IMR-90 (cell line): ENCODE measurements at places on chromosomes 5 and 9. TPM values are rescaled to one million over a fixed set of nuclear protein-coding genes. Genes with fewer than 3 reads are reported as not detected.

GRCh38 chr5:173734716-173735115, 118.3 kb upstream of the BOD1 start:
- DNase-seq = no peak

The SCGB3A2 gene
- not detected in 2 replicates for total RNA-seq

The SNX24 gene
- total RNA-seq = 13.8 and 21.7 TPM in 2 replicates

DNA sequence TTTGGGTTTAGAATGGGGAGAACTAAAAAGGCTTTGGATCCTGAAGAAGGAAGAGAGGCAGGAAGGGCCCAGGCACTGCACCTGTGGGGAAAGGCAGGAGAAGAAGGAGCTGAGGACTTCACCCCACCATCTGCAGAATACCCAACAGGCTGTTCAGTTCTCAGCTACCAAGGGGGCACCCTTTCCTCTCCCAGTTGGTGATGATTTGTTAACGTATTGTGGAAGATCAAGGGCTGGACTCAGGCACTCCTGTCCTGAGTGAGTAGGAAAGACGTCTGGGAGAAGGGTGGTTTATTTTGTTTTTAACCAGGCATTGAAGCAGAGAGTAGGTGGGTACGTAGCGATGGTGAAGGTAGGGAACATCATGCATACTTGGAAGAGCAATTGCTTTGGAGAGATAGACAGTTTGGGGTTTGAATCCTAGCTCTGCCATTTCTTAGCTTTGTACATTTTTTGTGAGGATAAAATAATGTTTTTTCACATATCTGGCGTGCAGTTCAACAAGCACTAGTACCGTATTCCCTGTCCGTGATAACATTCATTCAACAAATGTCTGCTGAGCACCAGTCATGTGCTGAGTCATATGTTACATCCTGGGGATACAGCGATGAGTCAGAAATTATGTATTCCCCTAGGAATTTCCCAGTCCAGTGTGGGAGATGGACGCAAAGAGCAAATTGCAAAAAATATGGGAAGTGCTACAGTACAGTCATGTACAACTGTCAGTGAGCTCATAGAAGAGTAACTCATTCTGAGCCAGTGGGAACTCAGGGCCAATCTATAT, 2.1 kb downstream of the MSANTD3 start:
- peak; percentile 100 for DNase-seq

The CDX1 gene
- 0.18 TPM in 1 of 2 replicates, not detected in the other for total RNA-seq

DNA sequence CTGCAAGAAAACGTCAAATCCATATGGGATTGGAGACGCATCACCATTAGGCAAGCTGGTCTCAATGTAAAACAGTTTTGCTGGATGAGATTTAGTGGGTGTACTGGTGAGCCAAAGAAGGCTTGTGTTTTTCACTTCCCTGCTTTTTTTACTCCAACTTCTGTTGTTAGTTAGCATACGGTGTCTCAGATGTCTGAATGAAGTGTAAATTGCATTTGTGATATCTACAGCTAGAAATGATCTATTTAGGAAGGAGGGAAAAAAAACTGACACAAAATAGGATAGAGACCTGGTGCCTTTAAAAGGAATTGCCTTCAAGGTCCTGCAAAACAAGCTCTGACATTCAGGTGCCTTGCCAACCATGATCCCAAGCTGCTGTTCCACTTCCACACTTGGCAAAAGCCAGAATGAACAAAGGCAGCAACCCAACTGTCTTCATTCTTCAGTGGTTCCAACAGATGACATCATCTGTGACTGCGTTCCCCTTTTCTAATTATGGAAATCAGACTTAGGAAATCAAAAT, 104.2 kb upstream of the RAI14 start:
- DNase-seq = peak; percentile 45

GRCh38 chr5:166602271-166602670, 1689.2 kb upstream of the WWC1 start:
- no peak for DNase-seq

The FXN gene
- 3.9 and 6.1 TPM in 2 replicates for total RNA-seq

- no peak for DNase-seq
Observed at GRCh38 chr5:66867618-66868322, 271.6 kb downstream of the MAST4 start.

The TNFSF15 gene
- total RNA-seq = under 0.01 and 0.18 TPM in 2 replicates

GRCh38 chr9:88280816-88281382, 107.3 kb upstream of the SPIN1 start:
- DNase-seq = peak; percentile 76

The DNAH5 gene
- 4.3 and 4.7 TPM in 2 replicates for total RNA-seq

The DHX29 gene
- 25.6 and 35.6 TPM in 2 replicates for total RNA-seq
